NCI-H1105 treated with DMSO at 0.1 percent for 48 hours (cell line): ENCODE measurements at places on chromosomes 5 and 9.
A peak's percentile ranks its signal among the peaks of the same experiment; 100 is the strongest.

- no peak for DNase-seq
These were observed 138.5 kb downstream of the MPDZ start for GRCh38 chr9:13140843-13141592.

DNA sequence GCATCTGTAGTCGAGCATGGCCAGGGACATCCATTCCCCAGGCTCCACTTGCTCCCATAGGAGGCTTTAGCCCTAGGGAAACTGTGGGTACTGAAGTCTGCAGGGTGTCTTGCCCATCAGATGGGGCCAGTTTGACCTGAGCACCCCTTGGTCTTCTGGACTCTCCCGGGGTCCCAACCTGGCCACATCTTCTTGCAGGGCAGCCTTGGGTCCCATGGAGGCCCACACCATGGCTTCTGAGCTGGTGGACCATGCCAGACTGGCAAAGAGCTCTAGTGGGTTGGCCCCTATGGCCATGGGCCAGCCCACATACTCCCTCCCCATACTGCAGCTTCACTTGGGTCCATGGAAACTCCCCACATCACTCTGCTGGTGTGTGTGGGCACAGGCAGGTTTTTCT, 154.4 kb upstream of the PRLR start:
- no peak for DNase-seq

DNA sequence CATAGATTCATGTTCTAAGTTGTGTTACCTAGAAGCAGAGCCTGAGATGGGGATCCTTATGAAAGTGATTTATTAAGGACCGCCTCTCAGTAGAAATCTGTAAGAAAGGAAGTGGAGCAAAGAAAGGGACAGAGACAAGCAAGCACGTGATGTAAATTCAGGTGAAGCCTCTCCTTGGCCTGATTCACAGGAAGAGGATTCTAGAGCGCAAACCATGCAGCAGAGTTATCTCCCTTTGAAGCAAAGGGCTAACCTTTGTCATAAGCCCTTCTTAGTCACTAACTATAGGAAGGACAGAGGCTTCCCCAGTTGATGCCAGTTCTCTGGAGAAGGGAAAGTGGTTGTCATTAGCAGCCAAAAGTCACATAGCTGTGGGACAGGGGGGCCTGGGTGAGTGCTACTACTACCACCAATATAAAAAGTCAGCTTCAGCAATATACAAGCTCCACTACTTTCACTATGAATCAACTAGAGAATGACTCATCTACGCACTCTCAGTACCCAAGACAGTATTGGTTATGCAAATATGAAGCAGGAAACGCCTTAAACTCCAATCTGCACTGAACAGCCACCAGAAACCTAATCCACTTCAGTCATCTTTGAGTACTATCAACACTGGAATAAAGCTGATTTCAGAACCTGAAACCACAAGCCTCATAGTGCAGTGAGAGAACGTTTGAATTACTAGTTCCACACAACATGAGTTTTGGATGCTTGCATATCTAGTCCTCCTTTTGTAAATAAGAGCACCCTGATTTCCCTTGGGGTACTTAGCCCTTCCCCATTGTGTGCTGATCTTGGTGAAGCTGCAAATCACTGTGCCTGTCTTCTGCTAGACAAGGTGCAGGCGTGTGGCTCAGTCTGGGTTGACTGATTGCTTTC, 162.7 kb downstream of the ZNF608 start:
- no peak for DNase-seq

GRCh38 chr5:10297646-10298204, 10.0 kb downstream of the CMBL start:
- no peak for DNase-seq

DNA sequence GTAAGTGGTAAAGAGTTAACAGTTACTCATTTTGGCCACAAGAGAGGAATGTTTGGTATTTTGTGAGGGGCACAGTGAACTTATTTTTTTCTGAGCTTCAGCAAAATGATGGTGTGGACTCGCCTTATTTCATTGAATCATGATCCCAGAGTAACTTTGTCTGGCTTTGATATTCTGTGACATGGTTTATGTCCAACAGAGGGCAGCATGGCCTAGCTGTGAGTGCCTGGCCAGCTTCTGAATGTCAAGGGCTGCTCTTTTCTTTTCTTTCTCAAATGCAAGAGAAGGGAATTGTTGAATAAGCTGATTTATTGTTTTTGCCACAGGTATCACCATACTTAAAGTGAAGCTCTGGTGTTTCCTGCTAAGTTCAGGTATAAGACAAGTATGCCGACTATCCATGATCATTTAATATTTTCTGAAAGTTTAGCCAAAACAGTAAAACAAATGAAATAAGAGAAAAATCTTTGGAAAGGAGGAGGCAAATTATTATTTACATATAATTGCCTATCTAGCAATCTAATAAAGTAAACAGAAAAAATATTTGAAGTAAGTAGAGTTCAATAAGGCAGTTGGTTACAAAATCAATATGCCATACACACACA, 31.7 kb downstream of the MRPL22 start:
- peak; percentile 1 for DNase-seq

DNA sequence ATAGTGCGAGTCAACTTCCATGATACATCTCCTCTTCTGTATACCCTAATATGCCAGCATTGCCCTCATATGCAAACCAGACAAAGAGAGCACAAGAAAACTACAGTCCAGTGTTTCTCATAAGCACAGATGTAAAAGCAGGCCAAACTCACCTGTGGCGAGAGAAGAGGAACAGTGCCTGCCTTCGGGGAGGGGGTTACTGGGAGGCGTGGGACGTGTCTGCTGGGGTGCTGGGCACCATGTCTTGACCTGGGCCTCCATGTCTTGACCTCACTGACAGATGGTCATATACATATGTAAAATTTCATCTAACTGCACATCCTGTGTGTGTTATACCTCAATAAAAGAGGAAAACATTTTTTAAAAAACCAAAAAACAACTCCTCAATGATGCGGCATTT, 159.3 kb upstream of the PPP1R26 start:
- no peak for DNase-seq

GRCh38 chr9:98185611-98186171, 6.7 kb downstream of the CORO2A start:
- no peak for DNase-seq

DNA sequence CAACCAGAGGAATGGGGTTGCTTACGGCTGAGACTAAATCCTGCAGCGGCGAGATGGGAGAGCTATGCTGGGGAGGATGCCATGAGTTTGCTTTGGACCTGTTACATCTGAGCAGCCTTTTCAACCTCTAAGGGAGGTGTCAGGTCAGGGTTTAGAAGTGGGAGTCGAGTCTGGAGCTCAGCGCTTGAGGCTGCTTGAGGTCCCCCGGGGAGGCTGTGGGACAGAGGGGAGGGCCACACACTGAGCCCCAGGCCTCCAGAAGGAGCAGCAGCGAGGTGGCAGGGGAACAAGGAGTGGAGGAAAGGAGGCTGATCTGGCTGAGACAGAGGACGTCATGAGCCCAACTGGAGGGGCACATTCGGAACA, 1.9 kb upstream of the QSOX2 start:
- DNase-seq = no peak

DNA sequence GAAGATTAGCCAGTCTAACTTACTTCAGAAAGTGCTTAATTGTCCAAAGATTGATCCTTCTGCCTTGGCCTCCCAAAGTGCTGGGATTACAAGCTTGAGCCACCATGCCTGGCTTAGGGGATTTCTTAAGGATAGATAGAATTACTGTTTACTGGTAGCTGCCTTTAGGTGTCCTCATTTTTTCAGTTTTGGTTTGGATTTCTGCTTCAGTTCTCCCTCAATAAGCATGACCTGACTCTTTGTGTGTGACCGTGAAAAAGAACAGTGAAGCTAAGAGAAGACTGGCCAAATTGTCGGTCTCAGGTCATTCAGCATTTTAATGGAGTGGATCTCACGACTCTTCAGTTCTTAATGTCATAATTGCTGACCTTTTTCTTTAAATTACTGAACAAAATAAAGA, 22.9 kb upstream of the CMYA5 start:
- no peak for DNase-seq

GRCh38 chr9:19999491-20000057, 210.7 kb upstream of the SLC24A2 start:
- DNase-seq = no peak

- DNase-seq = no peak
These were observed 1.1 kb downstream of the FKBP15 start for GRCh38 chr9:113219969-113220368.

GRCh38 chr9:97980918-97981845, 2.0 kb upstream of the ANP32B start:
- no peak for DNase-seq

DNA sequence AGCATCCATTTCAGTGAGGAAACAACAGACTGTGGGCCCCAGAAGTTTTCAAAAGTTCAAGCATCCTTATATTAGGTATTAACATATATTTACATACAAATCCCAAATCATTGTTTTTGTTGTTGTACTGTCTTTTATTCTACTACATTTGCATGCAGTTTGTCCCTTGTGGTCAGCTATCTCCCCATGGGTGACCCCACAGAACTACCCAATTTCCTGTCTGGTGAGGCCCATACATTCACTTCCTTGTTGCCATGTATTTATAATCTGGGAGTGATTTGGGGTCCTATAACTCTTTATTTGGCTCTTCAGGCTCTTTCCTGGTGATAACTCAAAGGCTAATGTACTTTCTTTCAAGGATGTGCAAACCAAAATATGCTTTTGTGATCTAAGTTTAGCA, 3.3 kb upstream of the CD180 start:
- no peak for DNase-seq

DNA sequence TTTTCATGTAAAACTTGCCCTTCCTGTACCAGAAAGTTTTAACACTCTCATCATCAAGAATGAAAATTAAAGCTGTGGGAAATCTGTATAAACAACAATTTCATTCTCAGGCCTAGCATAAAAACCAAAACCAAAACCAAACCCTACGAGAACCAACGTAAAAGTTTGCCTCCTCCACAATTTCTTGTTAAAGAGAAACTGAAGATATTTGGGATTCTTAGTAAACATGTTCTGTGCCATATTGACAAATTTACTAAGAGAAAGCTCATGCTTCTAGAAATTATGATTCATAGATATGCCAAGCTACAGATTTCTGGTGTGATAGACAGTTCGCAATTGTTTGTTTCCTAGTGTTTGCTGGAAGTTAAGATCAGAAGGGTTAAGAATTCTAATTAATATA, 801.0 kb upstream of the NUDT12 start:
- no peak for DNase-seq

GRCh38 chr9:114216081-114216480, 60.7 kb downstream of the COL27A1 start:
- peak; percentile 27 for DNase-seq

GRCh38 chr5:64980176-64980575, 211.4 kb downstream of the CWC27 start:
- no peak for DNase-seq

DNA sequence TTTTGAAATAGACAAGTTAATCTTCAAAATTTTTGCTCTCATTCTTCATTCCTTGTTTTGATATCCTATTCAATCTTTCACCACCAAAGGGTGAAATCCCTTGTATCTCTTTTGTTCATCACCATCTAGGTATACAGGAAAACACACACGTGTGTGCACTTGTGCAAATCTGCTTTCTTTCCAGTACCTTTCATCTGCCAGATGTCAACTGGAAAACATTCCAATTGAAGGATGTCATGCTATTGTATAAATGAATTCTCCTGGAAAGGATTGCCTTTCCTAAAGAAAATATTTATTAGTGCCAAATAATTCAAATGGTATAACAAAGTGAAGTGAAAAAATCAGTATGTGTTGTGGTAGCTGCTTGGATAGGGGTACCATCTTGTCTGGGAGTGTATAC, 123.7 kb downstream of the RANBP17 start:
- no peak for DNase-seq

DNA sequence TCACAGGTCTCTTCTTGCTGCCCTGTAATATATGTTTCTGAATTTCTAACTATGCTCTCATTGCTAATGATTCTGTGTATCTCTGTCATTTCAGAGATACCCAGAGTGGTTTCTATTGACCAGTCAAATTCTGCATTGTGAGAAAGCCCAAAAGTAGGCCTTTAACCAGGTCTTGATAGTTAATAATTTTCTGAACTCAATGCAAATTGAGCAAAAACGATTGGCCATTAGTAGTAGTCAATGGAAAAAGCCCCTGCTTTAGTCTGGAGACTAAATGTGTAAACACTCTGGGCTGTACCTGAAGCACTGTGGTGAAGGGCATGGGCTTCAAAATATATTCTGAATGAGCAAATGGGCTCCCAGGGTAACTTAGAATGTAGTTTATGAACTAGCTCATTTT, 307.6 kb downstream of the ARL15 start:
- DNase-seq = no peak

DNA sequence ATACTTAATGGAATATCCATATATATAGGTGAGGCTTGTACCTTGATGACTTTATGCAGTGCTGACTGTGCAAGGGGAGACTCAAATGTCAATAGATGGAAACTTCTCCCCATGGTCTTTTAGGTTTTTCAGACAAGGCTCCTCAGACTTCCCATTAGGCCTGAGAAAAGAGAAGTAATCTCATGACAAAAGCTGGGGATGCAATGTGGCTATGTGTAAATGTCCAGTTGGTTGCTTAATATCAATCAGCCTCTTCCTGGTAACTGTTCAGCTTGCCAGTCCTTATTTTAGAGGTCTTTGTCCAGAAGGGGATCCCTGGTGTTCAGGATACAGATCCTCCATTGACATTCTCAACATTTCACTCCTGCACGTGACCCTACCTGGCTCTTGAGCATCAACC, 621.1 kb upstream of the CDH18 start:
- no peak for DNase-seq

GRCh38 chr5:97243353-97243752, 60.3 kb upstream of the RIOK2 start:
- DNase-seq = no peak

DNA sequence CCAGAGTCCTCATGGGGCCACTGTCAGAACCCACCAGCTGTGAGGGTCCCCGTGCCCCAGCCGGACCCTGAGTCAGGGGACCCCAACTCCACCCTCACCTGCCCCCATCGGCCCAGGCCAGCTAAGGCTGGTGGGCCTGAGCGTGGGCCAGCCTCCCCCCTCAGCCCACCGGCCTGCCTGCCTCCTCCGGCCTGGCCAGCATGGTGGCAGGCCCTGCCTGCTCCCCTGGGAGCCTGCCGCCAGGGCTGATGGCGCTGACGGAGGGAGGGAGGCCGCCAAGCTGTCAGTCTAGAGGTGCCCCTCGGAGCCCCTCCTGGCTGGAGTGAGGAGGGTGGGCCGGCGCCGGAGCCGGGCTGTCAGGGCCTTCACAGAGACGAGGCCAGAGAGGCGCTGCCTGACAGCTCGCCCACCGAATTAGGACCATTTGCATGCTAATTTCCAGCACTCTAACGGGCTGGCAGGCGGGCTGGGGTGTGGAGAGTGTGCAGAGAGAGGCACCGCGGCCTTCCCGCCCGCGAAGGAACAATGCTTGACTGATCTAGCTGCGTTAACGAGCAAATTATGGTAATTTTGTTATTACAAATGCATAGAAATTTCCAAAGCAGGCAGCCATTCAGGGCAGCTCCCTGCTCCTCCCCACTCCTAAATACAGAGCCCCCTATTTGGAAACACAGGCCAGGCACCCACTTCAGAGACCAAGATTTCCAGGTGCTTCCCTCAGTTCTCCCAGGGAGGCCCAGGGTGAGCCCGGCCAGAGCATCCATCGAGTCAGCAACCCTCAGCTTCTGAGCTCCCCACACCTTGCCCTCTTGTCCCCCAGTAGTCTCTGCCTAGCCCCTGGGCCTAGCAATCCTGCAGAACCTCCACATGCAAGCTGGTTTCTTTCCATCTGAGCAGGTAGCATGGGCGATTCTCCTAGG, 169.3 kb downstream of the PAX5 start:
- no peak for DNase-seq

- peak; percentile 59 for DNase-seq
These were observed 605.7 kb downstream of the RAB3C start for GRCh38 chr5:59188419-59189225.

- no peak for DNase-seq
These were observed 92.6 kb downstream of the C9orf152 start for GRCh38 chr9:110115341-110115820.

- peak; percentile 80 for DNase-seq
These were observed 663 bp upstream of the SMIM27 start for GRCh38 chr9:32551276-32552051.
